Jurkat, Clone E6-1 (cell line): ENCODE measurements at places on chromosomes 11 and 22.

GRCh38 chr11:118006153-118006534 is 19.9 kb downstream of the IL10RA start:
- no peak for DNase-seq

- no peak for DNase-seq
Observed at GRCh38 chr11:101341578-101341977, 212.0 kb upstream of the PGR start.

DNA sequence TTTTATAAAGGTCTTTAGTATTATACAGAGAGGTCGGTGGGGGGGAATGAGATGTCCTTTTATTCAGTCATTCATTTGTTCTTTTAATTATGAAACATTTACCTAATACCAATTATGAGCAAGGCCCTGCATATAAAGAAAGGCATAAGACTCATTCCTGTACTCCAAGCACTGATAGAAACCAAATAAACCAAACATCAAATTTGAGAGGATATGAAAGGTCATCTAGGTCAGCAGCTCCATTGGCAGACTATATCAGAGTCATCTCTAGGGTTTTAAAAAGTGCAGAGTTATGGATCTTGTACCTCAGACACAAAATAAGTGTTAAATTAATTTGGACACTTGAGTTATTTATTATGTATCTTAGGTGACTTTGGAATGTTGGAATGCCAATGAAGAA is 71.5 kb downstream of the CASP12 start:
- no peak for DNase-seq

GRCh38 chr11:10134975-10135481 is 159.0 kb downstream of the SBF2 start:
- no peak for DNase-seq

DNA sequence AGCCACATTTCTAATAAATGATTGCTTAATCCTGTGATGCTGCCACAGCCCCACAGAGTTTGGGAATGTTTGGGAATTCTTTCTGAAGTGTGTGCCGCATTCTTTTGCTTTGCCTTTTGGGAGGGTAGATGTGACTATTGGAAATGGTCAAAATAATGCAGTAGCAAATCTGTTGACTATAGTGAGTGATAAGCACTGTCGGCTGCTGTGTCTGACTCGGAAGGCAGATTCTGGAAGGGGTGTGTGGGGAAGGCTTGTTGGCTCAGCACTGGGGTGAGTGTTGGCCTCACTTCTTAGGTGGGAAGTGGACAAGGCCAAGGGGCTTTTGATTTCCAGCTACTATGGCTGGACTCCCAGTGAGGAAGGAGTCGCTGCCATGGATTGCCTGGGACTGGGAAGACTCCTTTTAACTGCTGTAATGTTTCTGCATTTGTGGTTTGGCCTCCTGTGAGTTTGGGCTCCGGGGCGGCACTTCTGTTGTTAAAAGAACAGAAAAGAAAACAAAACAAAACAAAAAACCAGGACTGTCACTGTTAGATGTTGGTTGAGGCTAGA is 20.1 kb downstream of the ZBTB16 start:
- no peak for DNase-seq

GRCh38 chr22:48939441-48940265 is 888.0 kb downstream of the BRD1 start:
- no peak for DNase-seq

- DNase-seq: no peak
Observed at GRCh38 chr11:110855191-110855590, 143.0 kb upstream of the ARHGAP20 start.

DNA sequence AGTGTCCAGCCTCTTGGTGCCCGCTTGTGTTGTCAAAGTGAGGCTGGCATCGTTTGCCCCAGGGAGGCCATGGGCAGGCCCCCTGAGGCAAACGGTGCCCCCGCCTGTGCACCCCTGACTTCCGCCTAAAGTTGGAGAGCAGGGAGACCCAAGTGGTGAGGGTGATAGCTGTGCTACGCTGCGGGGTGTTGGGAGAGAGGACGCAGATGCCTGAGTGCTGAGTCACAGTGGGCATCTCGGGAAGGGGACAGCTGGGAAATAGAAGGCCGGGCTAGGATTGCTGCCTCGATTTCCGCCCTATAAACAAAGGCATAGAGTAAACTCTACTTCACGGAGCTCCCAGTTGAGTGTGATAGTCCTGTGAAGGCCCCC is 5.8 kb downstream of the GRIK4 start:
- DNase-seq: no peak

- no peak for DNase-seq
Observed at GRCh38 chr11:41175304-41175972, 284.0 kb downstream of the LRRC4C start.

- DNase-seq: no peak
Observed at GRCh38 chr11:114259124-114259526, 37.1 kb upstream of the NNMT start.

DNA sequence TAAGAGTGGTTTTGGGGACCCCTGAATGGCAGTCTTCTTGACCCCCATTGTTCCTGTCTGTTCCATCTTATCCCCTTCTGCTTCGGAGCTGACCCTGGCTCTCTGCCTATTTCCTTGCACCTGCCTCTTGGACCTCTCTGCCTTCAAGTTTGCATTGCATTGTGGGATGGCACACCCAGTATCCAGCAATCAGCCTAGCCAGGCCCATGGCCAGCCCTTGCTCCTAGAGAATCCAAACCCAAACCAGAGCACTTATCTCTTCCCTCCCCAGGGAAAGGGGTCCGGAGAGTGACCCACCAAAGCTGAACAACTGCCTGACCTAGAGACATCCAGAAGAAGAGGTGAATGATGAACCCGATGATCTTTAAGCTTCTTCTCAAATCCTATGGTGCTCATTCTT is 607.3 kb upstream of the CADM1 start:
- DNase-seq: no peak

DNA sequence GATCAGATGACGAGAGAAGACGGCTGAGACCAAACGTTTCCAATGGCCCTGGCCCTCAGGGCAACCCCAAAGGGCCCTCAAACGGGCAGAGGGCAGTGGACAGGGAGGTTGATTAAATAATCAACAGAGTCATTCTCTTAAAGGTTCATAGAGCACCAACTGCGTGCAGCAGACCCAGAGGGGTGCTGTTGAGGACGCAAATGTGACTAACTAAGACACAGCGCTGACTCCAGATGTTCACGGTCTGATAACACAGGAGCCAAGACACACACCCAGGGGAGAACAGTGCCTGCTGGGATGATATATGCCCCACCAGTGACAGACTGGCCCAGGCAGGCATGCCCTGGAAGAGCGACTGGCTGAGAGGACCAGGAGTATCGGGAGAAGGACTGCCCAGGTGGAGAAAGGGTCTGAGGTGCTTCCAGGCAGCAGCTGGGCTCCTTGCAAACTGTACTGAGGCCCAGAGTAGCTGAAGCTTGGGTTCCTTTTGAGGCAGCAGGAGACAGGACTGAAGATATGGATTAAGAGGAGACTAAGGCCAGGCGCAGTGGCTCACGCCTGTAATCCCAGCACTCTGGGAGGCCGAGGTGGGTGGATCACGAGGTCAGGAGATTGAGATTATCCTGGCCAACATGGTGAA is 7.7 kb downstream of the VWCE start:
- DNase-seq: no peak

DNA sequence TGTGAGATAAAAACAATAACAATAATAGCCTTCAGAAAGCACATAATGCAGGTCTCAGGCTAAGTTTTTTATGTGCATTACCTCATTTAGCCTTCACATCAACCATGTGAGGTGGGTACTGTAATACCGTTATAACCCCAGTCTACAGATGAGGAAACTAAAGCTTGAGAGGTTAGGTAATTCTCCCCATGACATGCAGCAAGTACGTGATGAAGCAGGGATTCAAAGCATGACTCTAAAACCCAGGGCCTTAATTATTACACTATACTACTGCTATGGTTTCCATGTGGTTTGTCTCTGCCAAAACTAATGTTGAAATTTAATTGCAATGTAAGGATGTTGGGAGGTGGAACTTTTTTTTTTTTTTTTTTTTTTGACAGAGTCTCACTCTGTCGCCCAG is 37.7 kb upstream of the FDX1 start:
- DNase-seq: no peak
